ENCODE measurements at places on chromosomes 3 and 15.

DNA sequence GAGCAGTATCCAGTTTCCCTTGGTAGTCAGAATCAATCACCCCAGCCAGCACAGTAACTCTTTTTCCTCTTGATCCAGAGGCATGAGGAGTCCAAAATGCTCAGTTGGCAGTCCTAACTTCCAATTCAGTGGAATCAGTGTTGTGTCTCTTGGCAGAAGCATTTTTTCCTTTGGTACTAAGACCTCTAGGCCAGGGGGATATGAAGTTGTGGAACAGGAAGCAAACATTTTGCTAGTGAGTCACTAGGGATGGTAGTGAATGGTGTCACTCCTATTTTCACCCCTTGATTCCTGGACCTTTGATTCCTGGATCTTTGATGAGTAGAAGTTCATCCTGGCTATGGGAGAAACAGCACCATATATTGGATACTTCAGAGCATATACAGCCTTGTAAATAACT is 70.5 kb upstream of the ALDH1A3 start:
- no peak for DNase-seq

DNA sequence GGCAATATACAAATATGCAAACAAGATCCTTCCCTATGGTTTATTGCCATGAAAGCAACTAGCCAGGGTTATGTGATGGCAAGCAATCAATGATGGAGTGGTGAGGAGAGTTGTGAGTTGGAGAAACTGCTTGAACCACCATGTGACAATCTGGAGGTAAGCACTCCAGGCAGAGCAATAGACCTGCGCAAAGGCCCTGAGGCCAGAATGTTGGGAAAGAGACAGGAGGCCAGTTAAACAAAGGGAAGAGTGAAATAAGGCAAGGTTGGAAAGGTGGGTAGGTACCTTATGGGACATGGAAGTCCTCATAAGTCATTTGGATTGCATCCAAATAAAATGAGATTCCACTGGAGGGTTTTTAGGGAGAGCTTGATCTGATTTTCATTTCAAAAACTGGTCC is 80.0 kb upstream of the WNT5A start:
- DNase-seq = no peak

DNA sequence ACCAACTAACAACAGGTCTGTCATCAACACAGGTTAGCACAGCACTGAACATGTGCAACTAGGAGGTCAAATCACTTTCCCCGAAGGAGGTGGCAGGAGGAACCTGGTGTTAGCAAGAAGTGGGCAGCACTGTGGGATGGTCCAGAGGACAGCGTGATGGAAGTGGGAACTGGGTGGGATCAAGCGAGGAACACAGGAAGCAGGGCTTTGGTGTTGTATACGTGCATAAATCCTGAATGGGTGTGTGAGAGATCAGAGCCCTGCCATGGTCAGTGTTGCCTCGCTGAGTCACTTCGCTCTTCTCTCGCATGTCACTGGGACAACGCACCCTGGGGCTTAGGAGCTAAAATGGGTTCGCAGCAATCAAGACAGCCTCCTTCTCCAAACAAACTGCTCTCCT is 62.1 kb downstream of the MOBP start:
- no peak for DNase-seq

DNA sequence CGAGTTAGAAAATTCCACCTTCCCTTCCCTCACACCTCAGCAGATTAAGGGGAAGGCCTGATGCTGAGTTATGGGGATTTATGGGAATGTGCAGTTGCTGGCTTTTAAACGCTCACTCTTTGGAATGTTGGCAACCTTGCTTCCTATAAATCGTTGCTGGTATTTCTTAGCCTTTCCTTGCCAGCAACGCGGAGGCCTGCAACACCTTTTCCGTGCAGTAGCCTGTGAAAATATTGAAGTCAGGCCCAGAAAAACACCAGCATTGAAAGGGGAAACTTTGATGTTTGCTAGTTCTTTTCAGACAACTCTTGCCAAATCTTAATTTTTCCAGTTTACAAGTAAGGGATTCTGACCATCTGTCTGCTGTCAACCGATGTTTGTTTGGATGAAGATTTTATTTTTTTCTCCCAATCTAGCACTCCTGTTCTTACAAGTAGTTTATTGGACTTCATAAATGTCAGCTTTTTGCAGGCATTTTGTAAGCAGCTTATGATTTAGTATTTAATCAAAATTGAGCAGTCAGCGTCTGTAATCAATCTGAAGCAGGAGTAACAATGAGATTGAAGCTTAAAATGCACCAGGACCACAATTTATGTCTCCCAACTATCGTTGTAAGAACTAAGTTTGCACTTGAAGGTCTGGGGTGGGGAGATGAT is 251.0 kb downstream of the RPLP1 start:
- no peak for DNase-seq

GRCh38 chr15:100714749-100715342 is 112.5 kb downstream of the ASB7 start:
- no peak for DNase-seq

- no peak for DNase-seq
Observed at GRCh38 chr15:70199124-70199482, 101.4 kb upstream of the TLE3 start.

DNA sequence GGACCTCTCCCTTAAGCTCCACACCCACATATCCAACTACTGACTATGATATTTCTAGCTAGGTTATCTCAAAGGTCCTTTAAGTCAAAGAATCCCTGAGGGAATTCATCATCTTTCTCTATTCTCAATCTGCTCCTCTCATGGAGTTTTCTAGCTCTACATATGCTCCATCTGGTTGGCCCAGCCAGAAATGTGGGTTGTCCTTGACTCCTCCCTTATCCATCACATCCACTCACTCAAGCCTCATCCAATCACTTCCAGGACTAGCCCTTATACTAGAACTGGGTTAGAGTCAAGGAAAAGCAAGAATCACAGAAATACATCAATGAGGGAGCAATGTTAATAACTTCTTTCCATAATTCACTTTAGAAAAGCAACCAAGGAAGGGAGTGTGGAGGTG is 45.4 kb downstream of the ZNF106 start:
- DNase-seq = no peak

Data from hippocampal formation (tissue), 2 donors.